Right lung (tissue), 10 donors: ENCODE measurements at places on chromosomes 7 and 10. TPM values are rescaled to one million over a fixed set of nuclear protein-coding genes. Genes with fewer than 3 reads are reported as not detected.

DNA sequence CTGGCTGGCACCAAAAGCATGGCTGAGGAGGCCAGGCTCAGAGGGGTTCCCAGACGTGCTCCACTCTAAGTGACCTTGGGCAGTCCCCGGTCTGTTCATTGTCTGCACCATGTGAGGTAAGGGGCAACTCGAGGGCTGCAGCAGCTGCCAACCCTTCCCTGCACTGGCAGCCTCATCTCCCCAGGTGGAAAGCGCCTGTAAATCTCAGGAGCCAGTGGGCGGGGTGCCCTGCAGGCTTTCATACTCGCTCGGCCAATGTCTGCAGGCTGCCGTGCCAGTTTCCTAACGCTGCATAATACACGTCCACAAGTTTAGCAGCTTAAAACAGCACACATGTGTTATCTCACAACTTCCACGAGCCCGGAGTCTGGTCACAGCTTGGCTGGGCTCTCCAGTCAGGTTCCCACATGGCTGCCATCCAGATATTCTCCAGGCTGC, 12.6 kb upstream of the GDF10 start:
- no peak for DNase-seq

DNA sequence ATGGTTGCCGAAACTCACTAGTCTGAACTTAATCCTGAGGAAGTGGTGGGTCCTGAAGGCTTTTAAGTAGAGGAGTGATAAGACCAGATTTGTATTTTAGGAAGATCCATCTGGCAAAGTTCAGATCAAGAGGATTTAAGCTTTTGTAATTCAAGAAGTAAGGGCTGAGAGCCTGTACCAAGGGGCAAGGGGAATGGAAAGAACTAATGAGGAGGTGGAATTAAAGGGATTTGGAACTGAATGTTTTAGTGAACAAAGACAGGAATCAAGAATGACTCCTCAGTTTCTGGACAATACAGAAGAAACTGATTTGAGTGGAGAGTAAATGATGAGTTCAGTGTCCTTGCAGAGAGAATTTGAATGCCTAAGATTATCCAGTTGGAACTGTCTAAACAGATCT, 249.0 kb downstream of the C7orf25 start:
- DNase-seq = no peak

- no peak for DNase-seq
Measured at GRCh38 chr10:117543225-117544003, 868 bp downstream of the EMX2 start.

- DNase-seq = no peak
Measured at GRCh38 chr7:20267482-20267881, 50.3 kb upstream of the MACC1 start.

DNA sequence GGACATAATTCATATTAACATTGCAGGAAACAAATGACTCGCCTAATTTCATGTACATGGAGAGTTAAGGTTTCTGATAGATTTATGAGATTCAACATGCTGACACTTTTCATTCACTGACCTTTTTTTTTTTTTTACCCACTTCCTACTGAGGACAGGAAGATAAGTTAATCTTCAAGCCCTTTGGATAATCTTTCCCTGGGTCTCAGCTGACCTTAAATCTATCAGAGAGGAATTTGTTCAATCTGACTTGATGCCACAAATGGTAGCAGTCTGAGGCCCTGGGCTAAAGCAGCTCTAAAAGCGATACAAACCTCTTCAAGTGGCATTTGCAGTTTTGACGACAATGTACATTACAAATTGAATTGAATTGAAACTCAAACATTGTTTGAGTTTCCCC, 493.3 kb upstream of the SORCS1 start:
- DNase-seq = no peak

DNA sequence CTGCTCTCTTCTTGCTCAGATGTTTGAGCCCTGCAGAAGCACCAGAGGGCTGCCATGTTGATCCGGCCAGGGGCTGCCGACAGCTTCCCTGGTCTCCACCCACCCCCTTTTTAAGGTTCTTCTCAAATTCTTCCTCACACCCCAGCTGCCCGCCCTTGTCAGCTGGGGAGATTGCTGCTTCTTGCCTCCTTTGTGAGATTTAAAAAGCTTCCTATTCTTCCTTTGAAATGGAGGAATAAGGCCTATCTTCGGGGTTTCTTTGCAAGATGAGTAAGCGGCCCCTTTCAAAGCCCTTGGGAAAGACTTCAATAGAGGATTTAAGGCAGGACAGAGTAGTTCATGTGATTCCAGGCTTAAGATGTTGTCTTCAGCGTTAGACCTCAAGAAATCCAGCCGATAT, 211.9 kb upstream of the SHH start:
- DNase-seq = no peak

Gene ADAM12
- polyA plus RNA-seq = 12.0 TPM
